Hepatocyte (in vitro differentiated cells): ENCODE measurements at places on chromosomes 3 and 15.

- H3K27ac ChIP-seq: peak overlapping the region; percentile 48
- H3K4me1 ChIP-seq: no peaks in the 10 kb centered on the region
- H3K36me3 ChIP-seq: no peaks in the 10 kb centered on the region
- DNase-seq: no peak
- H3K27me3 ChIP-seq: no peaks in the 10 kb centered on the region
Measured at GRCh38 chr15:92733090-92733933, 77.7 kb upstream of the FAM174B start.

- no peak overlapping the region for H3K4me3 ChIP-seq
- H3K27me3 ChIP-seq: no peaks in the 10 kb centered on the region
- DNase-seq: no peak
- no peaks in the 10 kb centered on the region for H3K36me3 ChIP-seq
Measured at GRCh38 chr3:197881970-197882338, 68.0 kb upstream of the RPL35A start.

- H3K4me3 ChIP-seq: no peak overlapping the region
- peaks cover 18% of the 10 kb centered on the region for H3K4me1 ChIP-seq
- no peak for DNase-seq
- no peaks in the 10 kb centered on the region for H3K27me3 ChIP-seq
Measured at GRCh38 chr3:139297588-139298311, 46.1 kb upstream of the MRPS22 start.

GRCh38 chr3:127406309-127407025 lies 118.6 kb upstream of the PRR20G start:
- H3K27ac ChIP-seq: no peak overlapping the region
- H3K4me1 ChIP-seq: no peaks in the 10 kb centered on the region
- H3K4me3 ChIP-seq: no peak overlapping the region
- peak; percentile 55 for DNase-seq

GRCh38 chr15:60720086-60720485 lies 241.1 kb upstream of the ICE2 start:
- no peak for DNase-seq
- H3K4me1 ChIP-seq: peaks cover 2% of the 10 kb centered on the region
- H3K27ac ChIP-seq: no peak overlapping the region
- H3K4me3 ChIP-seq: no peak overlapping the region
- H3K27me3 ChIP-seq: no peaks in the 10 kb centered on the region
